ENCODE measurements at places on chromosomes 16 and 17.

DNA sequence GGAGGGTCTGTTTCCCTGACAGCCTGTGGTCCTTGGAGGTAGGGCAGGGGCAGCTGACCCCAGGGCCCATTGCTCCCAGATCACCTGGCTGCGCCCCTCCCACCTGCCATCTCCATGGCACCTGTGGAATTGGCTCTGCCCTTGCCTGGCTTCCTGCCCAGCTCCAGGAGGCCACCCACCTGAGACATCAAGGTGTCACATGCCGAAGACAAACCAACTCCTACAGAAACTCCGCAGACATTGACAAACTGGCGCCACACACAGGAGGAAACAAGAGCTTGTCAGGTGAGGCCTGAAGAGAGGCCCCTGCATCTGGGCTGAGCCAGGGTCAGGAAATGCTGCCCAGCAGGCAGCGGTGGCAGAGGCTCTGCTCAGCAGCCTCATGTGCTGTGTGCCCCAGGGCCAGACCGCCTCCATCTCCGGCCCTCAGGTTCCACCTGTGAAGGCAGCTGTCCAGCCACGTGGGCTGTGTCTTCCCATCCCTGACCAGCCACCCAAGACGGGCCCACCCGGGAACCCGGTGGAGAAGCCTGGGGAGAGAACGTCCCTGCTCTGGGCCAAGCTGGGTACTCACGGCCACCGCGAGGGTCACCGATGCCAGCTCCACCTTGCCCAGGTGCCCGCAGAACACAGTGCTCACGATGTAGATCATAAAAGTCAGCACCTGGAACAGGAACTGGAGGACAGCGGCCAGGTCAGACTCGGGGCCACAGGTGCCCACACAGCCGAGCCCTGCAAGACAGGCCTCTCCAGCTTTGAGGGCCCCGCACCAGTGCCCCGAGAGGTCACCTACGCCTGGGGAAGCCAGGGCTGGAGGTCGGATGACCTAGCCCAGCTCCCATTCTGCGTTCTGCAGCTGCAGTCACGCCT, 1.6 kb downstream of the SLC47A2 start:
- DNase-seq: no peak

GRCh38 chr16:80948886-80949493, 57.7 kb downstream of the CMC2 start:
- no peak for DNase-seq

DNA sequence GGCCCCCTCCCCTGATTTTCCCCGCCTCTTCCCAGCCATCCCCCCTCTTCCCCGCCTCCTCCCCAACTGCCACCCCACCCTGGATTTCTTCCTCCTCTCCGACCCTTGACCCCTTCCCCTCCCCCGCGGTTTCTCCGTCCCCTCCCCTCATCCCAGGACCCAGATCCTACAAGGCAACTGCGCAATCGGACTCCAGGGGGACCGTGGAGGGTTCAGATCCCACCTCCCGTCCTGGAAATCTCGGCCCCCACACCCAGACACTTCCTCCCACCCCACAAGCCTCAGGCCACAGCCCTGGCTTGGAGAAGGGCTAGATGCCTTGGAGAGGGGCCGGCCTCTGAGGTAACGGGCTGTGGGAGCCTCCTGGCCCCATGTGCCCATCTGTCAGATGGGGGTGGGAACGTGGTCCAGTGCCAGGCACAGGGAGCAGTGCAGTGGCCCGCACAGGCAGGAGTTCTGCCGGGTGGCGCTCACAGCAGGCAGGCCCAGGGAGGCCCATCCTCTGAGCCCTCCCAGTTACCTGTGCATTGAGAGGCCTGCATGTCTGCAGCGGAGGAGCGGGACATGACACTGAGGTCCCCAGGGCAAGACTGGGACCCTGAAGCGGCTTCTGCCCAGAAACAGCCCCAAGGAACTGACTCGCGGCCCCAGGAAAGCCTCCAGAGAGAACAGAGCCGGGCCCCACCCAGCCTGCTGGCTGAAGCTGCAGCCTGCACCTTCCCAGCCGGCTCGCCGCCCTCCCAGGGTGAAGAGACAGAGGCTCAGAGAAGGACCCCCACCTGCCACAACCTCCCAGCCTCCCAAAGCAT, 16.7 kb downstream of the ZNF423 start:
- DNase-seq: no peak

- no peak for DNase-seq
Measured at GRCh38 chr17:51325471-51325870, 65.1 kb downstream of the UTP18 start.
